Activated CD4-positive, alpha-beta T cell treated with anti-CD3 and anti-CD28 coated beads for 36 hours (primary cell): ENCODE measurements at places on chromosomes 3 and 15. TPM values are rescaled to one million over a fixed set of nuclear protein-coding genes. Genes with fewer than 3 reads are reported as not detected.

GRCh38 chr15:63226155-63226883 is 36.9 kb downstream of the RAB8B start:
- peaks cover 51% of the 10 kb centered on the region for H3K36me3 ChIP-seq
- peak overlapping the region; percentile 14 for H3K27ac ChIP-seq
- peaks cover 66% of the 10 kb centered on the region for H3K4me1 ChIP-seq
- H3K27me3 ChIP-seq: no peaks in the 10 kb centered on the region

DNA sequence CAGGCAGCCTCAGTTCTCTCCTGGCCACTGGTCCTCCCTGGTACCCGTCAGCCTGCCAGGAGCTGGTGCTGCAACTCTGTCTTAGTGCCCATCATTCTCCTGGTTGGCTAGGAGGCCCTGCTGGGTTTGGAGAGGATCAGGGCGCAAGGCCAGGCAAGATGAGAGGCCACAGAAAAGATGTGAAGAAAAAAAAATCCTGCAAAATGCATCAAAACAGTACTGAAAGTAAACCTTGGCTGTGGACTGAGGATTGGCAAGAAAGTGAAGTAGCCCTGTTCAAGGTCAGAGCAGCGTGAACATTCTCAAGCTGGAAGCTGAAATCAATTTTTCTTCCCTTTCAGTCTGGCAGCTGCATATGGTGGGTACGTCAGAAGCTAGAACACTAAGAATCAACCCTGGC is 74.2 kb downstream of the GTF2E1 start:
- no peak overlapping the region for H3K27ac ChIP-seq
- no peak overlapping the region for H3K4me3 ChIP-seq
- peaks cover 19% of the 10 kb centered on the region for H3K27me3 ChIP-seq
- H3K4me1 ChIP-seq: no peaks in the 10 kb centered on the region
- DNase-seq: no peak

DNA sequence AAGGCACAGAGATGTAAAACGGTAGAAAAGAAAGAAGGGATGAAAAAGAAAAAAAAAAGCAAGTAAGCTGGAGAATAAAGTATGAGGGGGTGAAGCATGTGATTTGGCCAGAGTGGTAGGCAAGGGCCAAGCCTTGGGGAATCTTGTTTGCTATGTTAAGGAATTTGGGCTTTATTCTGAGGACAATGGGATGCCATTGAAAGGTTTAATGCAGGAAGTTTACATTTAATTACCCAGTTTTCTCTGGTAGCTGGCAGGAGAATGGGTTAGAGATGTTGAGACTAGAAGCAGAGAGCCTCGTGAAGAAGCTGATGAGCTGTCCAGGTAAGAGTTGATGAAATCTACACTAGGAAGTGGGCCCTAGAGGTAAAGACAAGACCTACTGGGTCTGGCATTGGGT is 455.9 kb downstream of the PDCD6IP start:
- H3K4me3 ChIP-seq: no peak overlapping the region
- H3K4me1 ChIP-seq: no peaks in the 10 kb centered on the region
- no peak for DNase-seq
- no peak overlapping the region for H3K27ac ChIP-seq
- H3K36me3 ChIP-seq: no peaks in the 10 kb centered on the region
- peaks cover 6% of the 10 kb centered on the region for H3K27me3 ChIP-seq

GRCh38 chr3:72398781-72399180 is 449.5 kb downstream of the SHQ1 start:
- peaks cover 74% of the 10 kb centered on the region for H3K4me1 ChIP-seq
- H3K27ac ChIP-seq: no peak overlapping the region
- H3K36me3 ChIP-seq: peaks cover 34% of the 10 kb centered on the region
- H3K27me3 ChIP-seq: no peaks in the 10 kb centered on the region
- H3K4me3 ChIP-seq: no peak overlapping the region

DNA sequence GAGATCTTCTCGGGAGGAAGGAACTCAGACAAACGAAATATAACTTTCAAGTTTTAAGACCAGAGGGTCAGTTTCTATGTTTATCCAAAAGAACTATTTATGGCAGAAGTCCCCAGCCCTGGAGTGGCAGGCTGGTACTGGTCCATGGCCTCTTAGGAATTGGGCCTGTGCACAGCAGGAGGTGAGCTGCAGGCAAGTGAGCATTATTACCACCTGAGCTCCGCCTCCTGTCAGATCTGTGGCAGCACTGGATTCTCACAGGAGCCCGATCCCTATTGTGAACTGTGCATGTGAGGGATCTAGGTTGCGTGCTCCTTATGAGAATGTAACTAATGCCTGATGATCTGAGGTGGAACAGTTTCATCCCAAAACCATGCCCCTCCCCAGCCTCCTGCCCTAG is 14.3 kb upstream of the HPS3 start:
- no peaks in the 10 kb centered on the region for H3K27me3 ChIP-seq
- no peaks in the 10 kb centered on the region for H3K4me1 ChIP-seq
- DNase-seq: no peak
- H3K27ac ChIP-seq: no peak overlapping the region
- no peaks in the 10 kb centered on the region for H3K36me3 ChIP-seq

DNA sequence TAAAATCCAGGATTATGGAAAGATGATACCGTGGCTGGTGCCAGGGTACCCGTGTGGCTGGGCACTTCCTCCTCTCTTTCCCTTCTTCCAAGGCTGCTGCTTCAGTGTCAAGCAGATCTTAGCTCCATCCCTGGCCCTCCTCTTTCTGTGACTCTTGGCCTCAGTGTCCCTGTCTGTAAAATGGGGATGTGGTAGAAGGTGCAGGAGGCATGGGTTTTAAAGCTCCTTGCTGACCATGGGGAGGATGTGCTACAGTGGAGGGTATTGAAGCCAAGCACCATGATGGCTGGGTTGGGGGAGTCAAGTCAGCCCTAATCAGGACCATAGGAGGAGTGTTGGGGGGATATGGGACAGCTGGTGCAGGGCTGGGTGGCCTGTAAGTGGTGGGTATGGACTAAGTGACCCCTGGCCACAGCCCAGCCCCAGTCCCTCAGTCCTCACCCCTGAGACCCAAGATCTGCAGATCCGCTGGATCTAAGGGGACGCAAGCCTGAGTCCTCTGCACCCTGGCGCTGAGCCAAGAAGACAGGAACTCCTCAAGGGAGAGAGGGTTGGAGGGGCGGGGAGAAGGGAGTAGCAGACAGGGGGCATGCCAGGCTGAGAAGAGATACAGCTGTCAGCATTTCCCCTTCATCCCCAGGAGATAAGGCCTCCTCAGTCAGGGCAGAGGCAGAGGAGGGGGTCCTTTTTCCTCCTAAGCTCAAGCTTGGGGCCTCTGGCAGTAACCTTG is 12.0 kb downstream of the PTH1R start:
- H3K27ac ChIP-seq: no peak overlapping the region
- peaks cover 2% of the 10 kb centered on the region for H3K4me1 ChIP-seq
- H3K36me3 ChIP-seq: no peaks in the 10 kb centered on the region
- H3K4me3 ChIP-seq: no peak overlapping the region

DNA sequence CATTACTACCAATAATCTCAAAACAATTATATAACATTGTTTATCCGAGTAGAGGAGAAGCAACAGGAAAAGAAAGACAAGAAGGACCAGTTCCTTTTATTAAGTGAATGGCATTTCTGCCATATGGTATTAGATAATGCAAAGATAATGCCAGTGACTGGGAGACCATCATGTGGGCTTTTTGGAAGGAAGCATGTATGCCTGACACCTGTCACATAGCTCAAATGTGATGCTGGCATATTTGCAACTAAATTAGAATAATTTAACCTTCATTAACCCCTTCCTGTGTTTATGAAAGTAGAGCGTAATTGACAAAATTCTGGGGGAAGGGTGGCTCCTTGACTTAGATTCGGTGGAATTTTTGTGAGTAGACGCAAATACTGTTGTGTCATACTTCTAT is 733.0 kb downstream of the TUSC7 start:
- DNase-seq: no peak
- H3K27me3 ChIP-seq: no peaks in the 10 kb centered on the region
- H3K27ac ChIP-seq: no peak overlapping the region
- H3K4me1 ChIP-seq: no peaks in the 10 kb centered on the region
- no peaks in the 10 kb centered on the region for H3K36me3 ChIP-seq

DNA sequence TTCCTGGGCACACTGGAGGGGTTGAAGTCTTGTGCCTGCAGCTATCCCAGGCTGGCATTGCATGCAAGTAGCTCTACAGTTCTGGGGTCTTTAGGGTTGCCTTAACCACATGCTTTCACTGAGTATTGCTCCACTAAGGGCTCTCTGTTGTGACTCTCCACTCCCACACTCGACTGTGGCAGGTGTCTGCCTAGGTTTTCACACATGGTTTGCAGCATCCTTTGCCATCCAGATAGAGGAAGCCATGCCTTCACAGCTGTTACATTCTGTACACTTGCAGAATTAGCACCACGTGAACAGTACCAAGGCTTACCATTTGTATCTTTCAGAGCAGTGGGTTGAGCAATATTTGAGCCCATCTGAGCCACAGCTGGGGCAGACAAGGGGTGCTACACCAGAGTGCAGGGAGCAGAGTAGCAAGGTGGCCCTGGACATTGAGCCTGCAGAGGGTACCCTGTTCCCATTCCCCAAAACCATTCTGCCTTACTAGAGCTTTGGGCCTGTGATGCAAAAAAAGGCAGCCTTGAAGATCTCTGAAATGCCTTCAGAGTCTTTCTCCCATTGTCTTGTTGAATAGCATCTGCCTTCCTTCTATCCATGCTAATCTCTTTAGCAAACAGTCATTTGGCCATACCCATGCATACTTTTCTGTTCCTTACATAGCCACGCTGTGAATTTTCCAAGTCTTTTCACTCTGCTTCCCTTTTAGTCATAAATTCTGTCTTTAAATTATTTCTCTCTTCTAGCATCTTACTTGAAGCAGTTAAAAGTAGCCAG is 95.2 kb upstream of the PLCL2 start:
- peaks cover 10% of the 10 kb centered on the region for H3K27me3 ChIP-seq
- peaks cover 22% of the 10 kb centered on the region for H3K4me1 ChIP-seq
- no peak overlapping the region for H3K4me3 ChIP-seq

DNA sequence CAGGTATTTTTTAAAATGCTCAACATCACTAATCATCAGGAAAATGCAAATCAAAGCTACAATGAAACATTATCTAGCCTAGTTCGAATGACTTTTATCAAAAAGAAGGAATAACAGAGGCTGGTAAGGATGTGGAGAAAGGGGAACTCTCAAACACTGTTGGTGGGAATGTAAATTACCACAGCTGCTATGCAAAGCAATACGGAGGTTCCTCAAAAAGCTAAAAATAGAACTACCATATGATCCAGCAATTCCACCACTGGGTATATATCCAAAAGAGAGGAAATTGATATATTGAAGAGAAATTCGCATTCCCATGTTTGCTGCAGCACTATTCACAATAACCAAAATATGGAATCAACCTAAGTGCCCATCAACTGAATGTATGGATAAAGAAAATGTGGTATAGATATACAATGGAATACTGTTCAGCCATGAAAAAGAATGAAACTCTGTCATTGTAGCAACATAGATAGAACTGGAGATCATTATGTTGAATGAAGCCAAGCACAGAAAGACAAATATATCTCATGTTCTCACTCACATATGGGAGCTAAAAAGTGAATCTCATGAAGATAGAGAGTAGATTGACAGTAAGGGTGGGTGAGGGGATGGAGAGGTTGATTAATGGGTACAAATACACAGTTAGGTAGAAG is 19.7 kb upstream of the CLN6 start:
- H3K27me3 ChIP-seq: no peaks in the 10 kb centered on the region
- no peak overlapping the region for H3K27ac ChIP-seq
- no peaks in the 10 kb centered on the region for H3K4me1 ChIP-seq
- DNase-seq: no peak

DNA sequence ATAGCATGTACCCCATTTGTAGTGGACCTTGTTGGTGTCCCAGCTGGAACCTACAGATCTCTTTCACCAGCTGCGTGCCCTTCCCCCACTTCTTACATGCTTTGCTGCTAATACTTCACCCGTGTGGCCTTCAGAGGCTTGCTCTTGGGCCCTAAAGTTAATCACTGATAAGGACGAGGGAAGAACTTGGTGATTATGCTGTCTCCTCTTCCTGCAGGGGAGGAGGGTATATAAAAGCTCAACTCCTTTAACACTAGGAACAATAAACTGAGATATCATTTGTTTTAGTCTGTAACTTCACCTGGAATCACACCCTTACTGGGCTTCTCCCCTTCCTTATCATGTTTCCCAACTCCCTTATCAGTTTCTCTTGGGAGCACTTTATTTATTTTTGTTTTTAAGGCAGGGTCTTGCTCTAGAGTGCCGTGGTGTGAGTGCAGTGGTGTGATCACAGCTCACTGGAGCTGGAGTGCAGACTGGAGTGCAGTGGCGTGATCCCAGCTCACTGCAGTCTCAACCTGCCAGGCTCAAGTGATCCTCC is 43.2 kb upstream of the PIK3R4 start:
- no peak overlapping the region for H3K4me3 ChIP-seq
- no peak overlapping the region for H3K27ac ChIP-seq
- no peaks in the 10 kb centered on the region for H3K4me1 ChIP-seq
- H3K27me3 ChIP-seq: peaks cover 12% of the 10 kb centered on the region
- no peaks in the 10 kb centered on the region for H3K36me3 ChIP-seq

- no peaks in the 10 kb centered on the region for H3K4me1 ChIP-seq
- no peak overlapping the region for H3K27ac ChIP-seq
- H3K36me3 ChIP-seq: no peaks in the 10 kb centered on the region
These were observed 17.3 kb downstream of the FGD5 start for GRCh38 chr3:14836049-14836468.

- peaks cover 2% of the 10 kb centered on the region for H3K36me3 ChIP-seq
- peak; percentile 73 for DNase-seq
- H3K27ac ChIP-seq: no peak overlapping the region
- H3K27me3 ChIP-seq: no peaks in the 10 kb centered on the region
These were observed 21.2 kb downstream of the GCSAM start for GRCh38 chr3:112111785-112112402.

- no peaks in the 10 kb centered on the region for H3K4me1 ChIP-seq
- H3K4me3 ChIP-seq: no peak overlapping the region
- H3K36me3 ChIP-seq: no peaks in the 10 kb centered on the region
- no peaks in the 10 kb centered on the region for H3K27me3 ChIP-seq
These were observed 250.5 kb upstream of the SETMAR start for GRCh38 chr3:4052706-4053105.

Gene CPLX3
- total RNA-seq: 0.11 TPM

Gene LMLN
- 4.3 TPM for total RNA-seq

Gene SH2D7
- not detected for total RNA-seq

Gene ARNT2
- 0.05 TPM for total RNA-seq

Gene CSTA
- not detected for total RNA-seq
